ENCODE measurements at places on chromosomes 5 and 9.

DNA sequence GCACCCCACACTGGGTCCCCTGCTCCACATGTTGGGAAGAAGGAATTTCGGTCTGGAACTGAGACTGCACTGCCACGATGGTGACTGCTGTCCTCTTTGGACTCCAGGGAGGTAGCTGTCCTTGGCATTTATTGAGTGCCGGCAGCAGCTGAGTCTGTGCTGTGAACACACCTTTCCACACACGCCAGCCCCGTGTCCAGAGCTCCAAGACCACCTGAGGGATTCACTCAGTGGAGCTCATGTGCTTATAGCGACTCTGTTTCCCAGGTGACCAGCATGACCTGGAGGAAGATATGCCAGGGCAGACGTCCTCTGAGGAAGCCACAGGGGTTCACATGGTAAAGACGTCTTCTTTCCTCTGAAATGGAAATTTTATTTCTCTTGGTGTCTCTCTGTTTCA, 33.2 kb upstream of the FLT4 start:
- DNase-seq = no peak

DNA sequence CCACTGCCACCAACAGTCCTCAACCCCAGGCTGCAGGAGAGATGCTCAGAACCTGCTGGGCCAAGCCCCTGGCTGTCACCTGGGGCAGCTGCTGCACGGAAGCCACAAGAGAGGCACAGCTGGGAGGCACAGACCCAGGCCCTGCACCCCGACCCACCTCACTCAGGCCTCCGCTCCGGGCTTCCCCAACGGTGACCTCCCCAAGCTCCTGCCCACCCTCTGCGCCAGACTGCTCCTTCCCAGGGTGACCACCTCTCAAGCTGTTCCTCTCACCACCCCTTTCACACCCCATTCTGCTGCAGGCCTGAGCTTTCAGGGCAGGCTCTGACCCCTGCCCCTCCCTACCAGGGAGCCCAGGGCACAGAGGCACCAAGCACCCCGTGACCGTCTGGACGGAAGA, 33.0 kb downstream of the VAV2 start:
- no peak for DNase-seq

- peak; percentile 69 for DNase-seq
These were observed 1.7 kb downstream of the ASB6 start for GRCh38 chr9:129640086-129640870.

DNA sequence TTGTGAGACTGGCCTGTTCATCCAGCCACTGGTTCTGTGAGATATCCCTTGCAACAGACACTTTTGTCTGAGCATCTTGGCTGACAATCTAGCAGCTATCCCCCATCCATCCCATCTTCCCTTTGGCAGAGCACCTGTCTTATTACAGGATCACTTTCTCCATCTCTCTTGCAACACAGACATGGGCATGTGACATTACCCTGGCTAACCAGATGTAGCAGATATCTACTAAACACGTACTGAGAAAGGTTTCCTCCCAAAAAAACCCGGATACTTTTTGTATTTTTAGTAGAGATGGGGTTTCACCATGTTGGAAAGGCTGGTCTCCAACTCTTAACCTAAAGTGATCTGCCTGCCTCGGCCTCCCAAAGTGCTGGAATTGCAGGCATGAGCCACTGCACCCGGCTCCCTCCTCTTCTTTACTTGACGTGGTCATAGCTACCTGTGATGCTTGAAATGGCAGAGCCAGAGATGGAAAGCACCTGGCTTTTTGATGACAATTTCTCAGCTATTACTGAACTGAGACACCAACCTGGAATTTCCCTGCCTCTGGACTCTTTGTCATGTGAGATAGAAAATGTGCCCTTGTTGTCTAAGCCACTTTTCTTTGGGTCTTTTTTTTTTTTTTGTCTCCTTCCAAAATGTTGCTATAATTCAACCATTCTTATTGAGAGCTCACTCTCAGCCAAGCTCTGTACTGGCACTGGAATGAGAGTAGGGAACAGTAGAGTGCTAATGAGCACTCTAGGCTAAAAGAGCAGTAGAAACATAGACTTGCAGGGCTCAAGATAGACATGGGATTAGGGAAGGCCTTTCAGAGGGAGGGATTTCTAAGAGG, 32.6 kb downstream of the FNBP1 start:
- no peak for DNase-seq

DNA sequence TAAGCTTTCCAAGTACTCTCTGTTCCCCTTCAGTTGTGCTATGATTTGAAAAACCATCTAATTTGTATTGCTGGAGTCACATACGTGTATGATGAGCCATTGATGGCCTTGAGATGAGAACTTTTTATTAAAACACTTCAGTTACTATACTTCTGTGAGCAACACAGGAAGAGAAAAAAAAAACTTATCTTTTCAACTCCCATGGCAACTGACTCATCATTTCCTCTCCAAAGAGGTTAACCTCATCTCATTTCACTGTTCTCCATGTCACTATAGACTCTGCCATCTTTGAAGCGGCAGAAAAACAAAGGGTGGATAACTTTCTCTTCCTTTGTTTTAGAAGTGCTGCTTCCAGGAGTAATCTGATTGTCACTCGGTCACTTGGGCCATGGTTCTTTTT, 104.3 kb upstream of the PCSK1 start:
- no peak for DNase-seq

Measured in epithelial cell of proximal tubule (primary cell).